Epithelial cell of umbilical artery (primary cell): ENCODE measurements at places on chromosomes 5 and 9. TPM values are rescaled to one million over a fixed set of nuclear protein-coding genes. Genes with fewer than 3 reads are reported as not detected.

Gene NAIP
- total RNA-seq: 1.9 and 2.3 TPM in 2 replicates

Gene OCLN
- total RNA-seq: 12.3 and 29.0 TPM in 2 replicates

Gene BAAT
- not detected in 2 replicates for total RNA-seq

Gene OBP2B
- total RNA-seq: not detected in 2 replicates

Gene ZNF300
- 4.2 and 8.4 TPM in 2 replicates for total RNA-seq

Gene SCGB3A2
- total RNA-seq: not detected in 2 replicates

Gene ACOT12
- not detected in 2 replicates for total RNA-seq

Gene DPYSL3
- 166 and 174 TPM in 2 replicates for total RNA-seq

Gene SLC45A2
- not detected in 2 replicates for total RNA-seq

Gene TTLL11
- 1.9 and 2.9 TPM in 2 replicates for total RNA-seq

Gene SCAMP1
- total RNA-seq: 58.8 and 78.1 TPM in 2 replicates

Gene EQTN
- not detected in 2 replicates for total RNA-seq

Gene ARHGEF39
- 0.97 and 1.5 TPM in 2 replicates for total RNA-seq

Gene CEP72
- total RNA-seq: 4.2 and 4.6 TPM in 2 replicates

Gene NEUROG1
- not detected in 2 replicates for total RNA-seq

Gene CD72
- total RNA-seq: not detected in 2 replicates

Gene HAND1
- not detected in 2 replicates for total RNA-seq
